Stomach (tissue), 19 donors: ENCODE measurements at places on chromosomes 11 and 22.

- no peak for DNase-seq
Measured at GRCh38 chr11:80388130-80388529, 947.3 kb upstream of the TENM4 start.

DNA sequence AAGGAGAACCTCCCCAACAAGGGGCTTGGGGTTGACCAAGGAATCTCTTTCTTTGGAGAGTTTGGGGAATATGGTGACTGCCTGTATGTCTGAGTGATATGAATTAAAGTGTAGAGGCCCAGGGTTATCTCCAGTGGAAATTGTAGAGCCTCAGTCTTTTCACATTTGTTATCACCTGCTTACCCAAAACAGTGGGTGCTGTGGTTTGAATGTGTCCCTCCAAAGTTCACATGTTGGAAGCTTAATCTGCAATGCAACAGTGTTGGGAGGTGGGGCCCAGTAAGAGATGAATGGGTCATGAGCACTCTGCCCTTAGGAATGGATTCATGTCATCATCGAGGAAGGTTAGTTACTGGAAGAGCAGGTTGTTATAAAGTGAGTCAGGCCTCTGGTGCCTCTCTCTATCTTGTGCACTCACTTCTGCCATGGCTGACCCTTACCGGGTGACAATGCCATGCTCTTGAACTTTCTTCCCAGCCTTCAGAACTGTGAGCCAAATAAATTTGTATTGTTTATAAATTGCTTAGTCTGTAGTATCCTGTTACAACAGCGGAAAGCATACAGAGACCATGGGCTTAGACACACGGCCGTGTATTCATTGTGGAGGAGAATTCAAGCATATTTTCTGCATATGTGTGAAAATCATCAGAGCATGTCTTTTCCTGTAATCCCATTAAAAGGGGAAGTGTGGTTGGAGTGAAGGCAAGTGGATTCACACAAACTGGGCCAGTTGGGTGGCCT is 114.1 kb upstream of the TBCEL start:
- no peak for DNase-seq

DNA sequence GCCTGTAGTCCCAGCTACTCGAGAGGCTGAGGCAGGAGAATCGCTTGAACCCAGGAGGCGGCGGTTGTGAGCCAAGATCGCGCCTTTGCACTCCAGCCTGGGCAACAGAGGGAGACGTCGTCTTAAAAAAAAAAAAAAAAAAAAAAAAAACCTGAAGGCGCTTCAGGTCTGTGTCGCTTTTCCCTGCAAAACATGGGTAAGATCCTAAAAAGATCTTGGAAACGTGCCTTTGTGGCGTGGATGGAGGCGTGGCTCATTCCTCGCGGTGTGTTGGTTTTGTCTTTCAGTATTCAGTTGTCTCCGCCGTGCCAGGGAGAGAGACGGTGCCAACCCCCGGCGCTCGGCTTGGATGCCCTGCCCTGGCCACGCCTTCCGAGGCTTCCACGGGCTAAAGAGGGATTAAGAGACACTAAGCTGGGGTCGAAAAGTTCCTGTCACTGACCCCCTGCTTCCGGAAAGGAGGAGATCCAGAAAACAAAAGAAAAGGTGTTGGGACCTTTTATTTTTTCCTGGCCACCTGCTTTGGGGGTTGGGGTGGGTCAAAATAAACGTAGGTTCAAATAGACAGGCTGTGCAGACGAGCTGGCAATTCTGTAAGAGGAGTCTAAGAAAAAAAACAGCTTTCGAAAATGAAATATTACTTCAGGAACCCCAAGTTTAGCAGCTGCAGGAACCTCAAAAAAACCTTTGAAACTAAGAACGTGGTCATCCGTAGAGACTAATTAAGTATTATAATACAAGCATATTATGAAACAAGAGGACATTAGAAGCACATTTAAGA is 1.1 kb upstream of the SLC35F2 start:
- DNase-seq: peak; percentile 53

DNA sequence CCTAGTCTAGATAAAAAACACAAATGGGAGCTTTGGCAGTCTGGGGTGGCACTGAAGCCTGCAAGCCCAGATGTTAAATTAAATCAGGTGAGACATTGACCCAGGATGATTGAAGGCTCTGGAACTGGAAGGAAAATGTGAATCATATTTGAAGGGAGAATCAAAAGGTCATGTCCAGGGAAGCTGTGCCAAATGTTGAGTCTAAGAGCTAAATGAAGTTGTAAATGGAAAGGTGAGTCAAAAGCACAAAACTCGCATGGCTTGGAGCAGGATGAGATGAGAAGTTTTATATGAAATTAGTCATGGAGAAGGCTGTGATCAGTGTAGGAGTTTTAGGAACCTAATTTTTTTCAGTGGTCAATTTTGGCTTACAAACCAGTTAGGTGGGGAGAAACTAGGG is 301.1 kb downstream of the BLID start:
- no peak for DNase-seq

DNA sequence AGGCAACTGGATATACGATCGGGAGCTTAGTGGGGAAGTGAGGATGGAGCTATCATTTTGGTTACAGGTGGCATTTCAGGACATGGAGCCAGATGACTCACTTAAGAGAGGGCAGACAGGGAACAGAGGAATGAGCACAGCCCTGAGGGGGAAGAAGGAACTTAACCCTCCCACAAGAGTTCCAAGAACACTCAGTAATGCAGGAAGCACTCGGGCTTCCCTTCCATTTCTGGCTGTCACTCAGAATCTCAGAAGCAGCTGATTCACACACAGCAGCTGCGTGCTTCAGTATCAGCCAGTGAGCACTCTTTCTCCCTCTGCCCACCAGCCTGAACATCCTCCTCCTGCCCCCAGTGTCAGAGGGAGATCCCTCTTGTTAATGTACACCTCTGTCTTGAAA is 34.8 kb downstream of the EFCAB6 start:
- no peak for DNase-seq

DNA sequence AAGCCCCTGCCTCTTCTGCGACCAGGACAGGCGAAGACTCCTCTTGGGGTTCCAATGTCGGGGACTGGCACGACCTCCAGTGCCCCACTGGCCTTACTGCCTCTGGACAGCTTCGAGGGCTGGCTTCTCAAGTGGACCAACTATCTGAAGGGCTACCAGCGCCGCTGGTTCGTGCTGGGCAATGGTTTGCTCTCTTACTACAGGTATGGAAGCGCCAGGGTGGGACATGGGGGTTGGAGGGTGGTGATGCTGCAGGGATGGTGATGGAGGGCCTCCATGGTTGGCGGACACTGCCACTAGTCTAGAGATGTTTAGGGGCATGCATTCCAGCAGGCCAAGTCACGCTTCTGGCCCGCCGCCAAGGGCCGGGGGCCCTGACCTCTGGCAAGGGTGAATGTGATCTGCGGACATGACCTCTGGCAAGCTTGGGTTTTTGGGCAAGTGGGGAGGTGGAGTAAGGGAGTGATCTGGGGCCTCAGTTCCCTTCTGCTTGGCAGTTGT is 727 bp downstream of the OSBP2 start:
- DNase-seq: no peak

- no peak for DNase-seq
Measured at GRCh38 chr11:66115638-66116301, 45.7 kb downstream of the PACS1 start.

GRCh38 chr11:44573333-44573732 is 7.9 kb downstream of the CD82 start:
- no peak for DNase-seq

DNA sequence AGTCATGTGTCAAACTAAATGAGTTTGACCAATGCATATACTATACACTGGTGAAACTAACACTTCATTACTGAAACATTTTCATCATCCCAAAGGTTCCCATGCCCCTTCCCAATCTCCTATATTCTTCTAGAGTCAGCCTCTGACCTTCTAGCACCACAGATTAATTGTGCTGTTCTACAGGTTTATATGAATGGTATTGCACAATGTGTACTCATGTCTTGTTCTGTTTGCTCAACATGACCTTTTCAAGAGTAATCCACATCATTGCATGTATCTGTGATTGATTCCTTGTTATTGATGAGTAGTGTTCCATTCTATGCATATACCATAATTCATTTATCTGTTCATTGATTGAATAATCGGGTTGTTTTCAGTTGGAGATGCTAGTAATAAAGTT is 7.5 kb upstream of the OR8G1 start:
- no peak for DNase-seq

GRCh38 chr22:26313291-26313690 is 115.8 kb upstream of the ASPHD2 start:
- DNase-seq: no peak

DNA sequence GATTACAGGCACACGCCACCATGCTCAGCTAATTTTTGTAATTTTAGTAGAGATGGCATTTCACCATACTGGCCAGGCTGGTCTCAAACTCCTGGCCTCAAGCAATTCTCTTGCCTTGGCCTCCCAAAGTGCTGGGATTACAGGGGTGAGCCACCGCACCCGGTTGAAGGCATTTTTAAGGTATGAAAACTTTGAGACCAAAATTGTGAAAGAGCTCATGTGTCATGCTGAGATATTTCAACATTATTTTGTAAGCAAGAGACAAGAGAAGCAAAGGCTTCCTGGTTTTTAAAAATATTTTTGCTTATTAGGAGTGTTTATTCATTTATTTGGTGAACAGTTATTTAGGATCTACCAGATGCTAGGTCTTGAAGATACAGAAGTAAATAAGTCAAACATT is 6.8 kb downstream of the NHERF4 start:
- no peak for DNase-seq

DNA sequence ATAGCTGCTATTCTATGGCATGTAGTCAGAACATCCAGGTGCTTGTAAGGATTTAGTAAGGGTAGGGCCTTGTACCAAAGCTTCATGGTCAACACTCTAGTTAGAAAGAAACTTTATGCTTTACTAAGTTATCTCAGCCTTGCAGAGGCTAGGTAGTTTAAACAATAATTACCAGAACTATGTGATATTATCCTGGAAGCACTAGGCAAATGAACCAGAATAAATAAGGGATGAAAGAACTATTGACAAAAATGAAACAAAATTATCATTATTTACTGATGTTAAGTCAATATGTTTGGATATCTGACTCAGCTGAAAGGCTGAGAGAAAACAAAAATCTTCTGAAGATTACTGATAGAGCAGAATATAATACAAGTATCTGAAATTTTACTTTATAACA is 1089.1 kb upstream of the RAG2 start:
- no peak for DNase-seq

DNA sequence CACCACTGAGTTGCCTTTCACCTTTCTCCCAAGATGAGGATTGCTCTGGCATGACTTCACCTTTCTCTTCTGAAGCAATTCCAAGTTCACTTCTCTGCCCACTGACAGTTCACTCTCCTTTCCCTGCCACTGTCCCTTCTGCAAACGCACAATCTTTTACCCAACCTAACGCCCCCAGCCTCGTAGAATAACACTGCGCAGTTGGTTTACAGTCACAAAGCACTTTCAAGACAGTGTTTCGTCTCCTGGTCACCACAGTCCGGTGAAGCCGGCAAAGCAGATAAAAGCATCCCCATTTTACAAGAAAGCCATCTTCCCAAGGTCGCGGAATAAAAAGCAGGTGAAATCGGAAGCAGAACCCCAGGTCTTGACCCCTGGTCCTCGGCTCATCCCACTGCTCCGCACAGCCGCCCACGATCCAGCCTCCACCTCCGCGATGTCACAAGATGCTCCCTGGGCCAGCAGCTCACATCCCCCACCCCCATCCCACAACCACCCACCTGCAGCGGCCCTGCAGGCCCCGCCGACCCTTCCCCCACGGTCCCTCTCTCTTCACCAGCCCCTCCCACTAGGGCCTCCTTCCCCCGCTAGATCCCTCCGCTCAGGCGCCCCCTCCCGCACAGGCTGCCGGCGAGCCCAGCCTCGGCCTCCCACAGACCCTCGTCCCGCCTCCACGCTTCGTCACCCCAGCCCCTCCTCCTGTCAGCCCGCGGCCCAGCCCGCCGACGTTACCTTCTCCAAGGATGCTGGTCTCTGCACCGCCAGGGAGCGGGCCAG is 585 bp downstream of the PI4KA start:
- DNase-seq: peak; percentile 95

DNA sequence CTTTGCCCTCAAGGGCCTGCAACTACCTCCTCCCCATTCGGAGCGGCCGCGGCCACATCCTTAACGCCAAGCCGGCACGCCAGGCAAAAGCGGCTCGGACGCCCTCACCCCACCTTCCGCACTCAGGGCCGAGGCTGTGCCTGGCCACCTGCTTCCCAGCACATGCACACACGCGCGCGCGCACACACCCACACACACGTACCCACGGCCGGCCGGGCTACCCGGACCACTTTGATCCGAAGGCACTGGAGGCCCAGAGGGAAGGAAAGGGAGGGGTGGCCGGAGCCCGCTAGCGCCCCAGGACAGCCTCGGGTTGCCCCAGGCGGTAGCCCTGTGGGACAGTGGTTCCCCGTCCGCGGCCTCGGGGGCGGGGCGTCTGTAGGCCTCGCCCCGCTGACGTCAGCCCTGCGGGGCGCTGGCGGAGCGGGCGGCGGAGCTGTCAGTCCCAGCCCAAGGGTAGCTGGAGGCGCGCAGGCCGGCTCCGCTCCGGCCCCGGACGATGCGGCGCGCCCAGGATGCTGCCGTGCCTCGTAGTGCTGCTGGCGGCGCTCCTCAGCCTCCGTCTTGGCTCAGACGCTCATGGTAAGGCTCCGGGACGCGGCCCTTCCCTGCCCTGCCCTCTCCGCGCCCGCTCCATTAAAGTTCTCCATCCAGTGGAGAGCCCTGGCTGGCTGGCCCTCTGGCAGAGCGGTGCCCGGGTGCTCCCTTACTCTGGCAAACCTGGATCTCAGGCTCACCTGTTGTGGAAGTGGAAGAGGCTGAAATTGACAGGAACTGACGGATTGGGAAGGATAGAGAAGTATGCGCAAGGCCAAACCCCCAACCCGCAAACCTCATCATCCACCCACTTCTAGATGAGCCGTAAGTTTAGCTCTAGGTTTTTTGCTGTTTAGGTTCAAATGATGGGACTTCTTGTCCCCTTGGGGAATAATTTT is at the start of gene IL10RA:
Gene IL10RA (plus strand): TSS at position 442 of the 935 bp plus-strand sequence. CDS start 74 bp downstream, at position 516.
- DNase-seq: peak; percentile 84

GRCh38 chr22:38218661-38219622 is 17.1 kb downstream of the MAFF start:
- peak; percentile 96 for DNase-seq

DNA sequence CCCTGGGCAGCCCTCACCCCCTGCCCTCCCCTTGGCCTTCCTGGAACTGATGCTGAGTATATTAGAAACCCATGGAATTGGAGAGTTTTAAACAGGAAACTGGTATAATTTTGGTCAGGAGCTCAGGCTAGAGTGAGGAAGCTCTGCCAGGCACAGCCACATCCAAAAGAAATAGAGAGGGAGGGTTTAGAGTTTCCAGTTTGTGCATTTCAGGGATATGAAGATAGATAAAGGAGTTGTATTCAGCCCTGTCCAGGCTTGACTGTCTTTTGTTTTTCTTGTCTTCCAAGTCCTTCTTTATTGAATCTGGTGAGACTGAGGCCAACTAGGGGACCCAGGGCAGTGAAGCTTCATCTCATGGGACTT is 71.8 kb downstream of the TSPAN18 start:
- DNase-seq: no peak

GRCh38 chr11:112723676-112724495 is 237.3 kb upstream of the NCAM1 start:
- DNase-seq: no peak

DNA sequence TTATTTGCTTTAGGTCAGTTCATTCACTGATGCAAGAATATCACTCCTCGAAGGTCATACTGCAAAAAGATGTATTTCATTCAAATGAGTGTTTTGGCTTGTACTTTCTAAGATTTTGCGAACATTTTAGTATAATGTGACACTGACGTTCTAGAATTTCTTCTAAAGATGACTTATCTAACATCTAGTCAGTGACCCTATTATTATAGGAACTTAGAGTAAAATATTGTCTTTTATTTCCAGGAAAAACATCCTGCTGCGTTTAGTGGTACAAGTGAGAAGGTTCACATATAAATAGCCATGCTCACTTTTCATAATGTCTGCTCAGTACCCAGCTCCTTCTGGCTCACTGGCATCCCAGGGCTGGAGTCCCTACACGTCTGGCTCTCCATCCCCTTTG is at the start of gene OR52M1:
Gene OR52M1 (plus strand): TSS at position 301 of the 400 bp plus-strand sequence. CDS start 0 bp downstream, at position 301.
- DNase-seq: no peak
